ENCODE measurements at places on chromosomes 5 and 9. TPM values are rescaled to one million over a fixed set of nuclear protein-coding genes. Genes with fewer than 3 reads are reported as not detected.

GRCh38 chr5:132557478-132558172 lies 848 bp downstream of the RAD50 start:
- H3K4me1 ChIP-seq = no peaks in the 10 kb centered on the region
- H3K27me3 ChIP-seq = no peaks in the 10 kb centered on the region
- H3K4me3 ChIP-seq = peak overlapping the region; percentile 88
- H3K36me3 ChIP-seq = no peaks in the 10 kb centered on the region

DNA sequence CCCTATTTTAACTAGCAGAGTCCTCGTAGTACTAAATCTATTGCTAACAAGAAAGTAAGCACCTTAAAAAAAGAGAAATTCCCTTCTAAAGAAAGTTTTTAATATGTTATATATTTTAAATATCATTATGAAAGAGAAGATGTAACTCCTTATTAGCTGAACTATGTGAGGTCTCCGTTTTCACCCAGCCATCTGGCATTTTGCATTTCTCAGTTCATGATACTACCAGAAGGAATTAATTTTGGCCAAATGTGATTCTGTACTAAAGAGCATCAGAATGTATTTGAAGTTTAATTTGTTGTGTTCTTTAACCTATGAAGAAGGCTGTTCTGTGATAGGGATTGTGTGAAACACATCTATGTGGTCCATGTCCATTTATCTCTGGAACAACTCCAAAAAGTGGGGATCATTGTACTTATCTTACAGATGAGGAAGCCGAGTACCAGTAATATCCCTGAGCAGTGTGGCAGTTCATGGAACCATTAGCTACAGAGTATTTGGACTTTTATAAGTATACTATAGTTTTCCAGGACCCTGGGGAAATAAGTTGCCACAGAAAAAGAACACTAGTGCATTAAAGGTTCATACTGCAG lies 29.8 kb downstream of the TNFAIP8 start:
- no peaks in the 10 kb centered on the region for H3K36me3 ChIP-seq
- no peak for DNase-seq
- H3K27ac ChIP-seq = no peak overlapping the region
- H3K27me3 ChIP-seq = no peaks in the 10 kb centered on the region
- H3K4me1 ChIP-seq = peaks cover 12% of the 10 kb centered on the region
- no peak overlapping the region for H3K4me3 ChIP-seq

DNA sequence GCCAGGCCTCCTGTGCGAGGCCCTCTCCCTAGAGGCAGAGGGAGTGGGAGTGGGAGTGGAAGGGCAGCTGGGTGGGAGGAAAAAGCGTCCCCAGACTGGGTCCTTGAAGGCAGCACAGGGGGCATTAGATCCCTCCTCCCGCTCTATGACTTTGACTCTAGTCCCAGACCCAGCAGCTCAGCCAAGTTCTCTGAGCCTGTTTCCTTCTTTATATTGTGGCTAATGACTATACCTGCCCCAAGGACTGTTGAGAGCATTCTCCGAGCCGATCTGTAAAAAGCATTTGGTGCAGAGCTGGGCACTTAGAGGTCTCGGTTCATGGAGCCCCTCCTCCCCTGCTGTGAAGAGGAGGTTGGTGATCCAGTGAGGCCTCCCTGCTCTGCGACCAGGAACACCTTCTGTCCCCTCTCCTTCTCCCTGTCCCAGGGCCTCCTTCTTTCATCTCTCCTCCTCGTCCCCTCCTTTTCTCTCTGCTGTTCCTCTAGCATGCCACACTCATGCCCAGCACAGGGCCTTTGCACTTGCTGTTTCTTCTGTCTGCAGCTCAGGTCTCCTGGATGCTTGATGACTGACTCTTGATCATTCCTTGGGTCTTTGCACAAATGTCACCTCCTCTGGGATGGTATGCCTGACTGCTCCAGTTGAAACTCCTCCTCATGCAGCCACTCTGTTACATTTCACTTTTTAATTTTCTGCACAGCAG lies 23.4 kb upstream of the PSD2 start:
- no peaks in the 10 kb centered on the region for H3K27me3 ChIP-seq
- no peaks in the 10 kb centered on the region for H3K36me3 ChIP-seq
- H3K4me1 ChIP-seq = no peaks in the 10 kb centered on the region
- H3K4me3 ChIP-seq = no peak overlapping the region
- H3K27ac ChIP-seq = no peak overlapping the region
- DNase-seq = no peak

DNA sequence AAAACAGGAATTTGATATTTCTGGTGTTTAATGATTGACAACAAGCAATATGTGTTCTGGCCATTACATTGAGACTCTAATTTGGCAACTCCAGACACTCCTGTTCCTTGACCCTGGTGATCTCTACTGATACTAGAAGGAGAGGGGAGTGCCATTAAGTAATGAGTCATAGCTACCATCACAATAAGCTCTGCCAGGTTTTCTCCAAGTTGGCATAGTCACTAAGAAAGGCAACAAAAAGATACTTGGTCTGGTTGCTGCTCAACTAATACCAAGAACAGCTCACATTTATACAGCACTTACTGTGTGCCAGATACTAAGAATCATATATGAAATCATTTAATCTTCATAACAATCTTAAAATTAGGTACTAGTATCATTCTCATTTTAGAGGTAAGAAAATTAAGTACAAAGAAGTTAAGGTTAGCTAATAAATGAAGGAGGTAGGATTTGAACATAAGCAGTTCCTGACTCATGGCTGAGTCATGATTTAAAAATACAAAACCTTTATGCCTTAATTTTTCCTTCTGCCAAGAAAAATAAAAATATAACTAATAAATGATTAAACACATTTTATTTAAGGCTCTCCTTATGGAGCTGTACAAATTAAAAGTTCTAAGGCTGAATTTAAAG lies 19.9 kb upstream of the PRXL2C start:
- H3K4me1 ChIP-seq = no peaks in the 10 kb centered on the region
- H3K36me3 ChIP-seq = no peaks in the 10 kb centered on the region
- DNase-seq = no peak
- no peaks in the 10 kb centered on the region for H3K27me3 ChIP-seq
- H3K4me3 ChIP-seq = no peak overlapping the region
- H3K27ac ChIP-seq = no peak overlapping the region

GRCh38 chr5:122465031-122465577 lies 153.1 kb downstream of the SNCAIP start:
- H3K4me1 ChIP-seq = no peaks in the 10 kb centered on the region
- no peak for DNase-seq
- H3K27ac ChIP-seq = no peak overlapping the region

GRCh38 chr9:136944212-136944518 lies 373 bp downstream of the FBXW5 start:
- no peaks in the 10 kb centered on the region for H3K27me3 ChIP-seq
- DNase-seq = no peak
- peak overlapping the region; percentile 90 for H3K4me3 ChIP-seq
- H3K27ac ChIP-seq = peak overlapping the region; percentile 66

GRCh38 chr9:107720501-107720900 lies 230.9 kb upstream of the KLF4 start:
- H3K4me3 ChIP-seq = no peak overlapping the region
- H3K4me1 ChIP-seq = no peaks in the 10 kb centered on the region
- no peak overlapping the region for H3K27ac ChIP-seq
- no peak for DNase-seq
- H3K27me3 ChIP-seq = no peaks in the 10 kb centered on the region

GRCh38 chr9:133323211-133323610 lies 12.8 kb downstream of the SURF6 start:
- DNase-seq = no peak
- H3K4me1 ChIP-seq = no peaks in the 10 kb centered on the region
- H3K36me3 ChIP-seq = no peaks in the 10 kb centered on the region
- H3K4me3 ChIP-seq = no peak overlapping the region
- H3K27me3 ChIP-seq = no peaks in the 10 kb centered on the region

GRCh38 chr5:142841511-142842265 lies 71.5 kb downstream of the ARHGAP26 start:
- H3K4me3 ChIP-seq = no peak overlapping the region
- no peaks in the 10 kb centered on the region for H3K27me3 ChIP-seq
- no peak for DNase-seq
- H3K36me3 ChIP-seq = no peaks in the 10 kb centered on the region

GRCh38 chr5:111755345-111755941 lies 1.6 kb downstream of the NREP start:
- no peaks in the 10 kb centered on the region for H3K27me3 ChIP-seq
- no peak for DNase-seq
- no peaks in the 10 kb centered on the region for H3K36me3 ChIP-seq
- peak overlapping the region; percentile 62 for H3K4me3 ChIP-seq
- peaks cover 5% of the 10 kb centered on the region for H3K4me1 ChIP-seq

DNA sequence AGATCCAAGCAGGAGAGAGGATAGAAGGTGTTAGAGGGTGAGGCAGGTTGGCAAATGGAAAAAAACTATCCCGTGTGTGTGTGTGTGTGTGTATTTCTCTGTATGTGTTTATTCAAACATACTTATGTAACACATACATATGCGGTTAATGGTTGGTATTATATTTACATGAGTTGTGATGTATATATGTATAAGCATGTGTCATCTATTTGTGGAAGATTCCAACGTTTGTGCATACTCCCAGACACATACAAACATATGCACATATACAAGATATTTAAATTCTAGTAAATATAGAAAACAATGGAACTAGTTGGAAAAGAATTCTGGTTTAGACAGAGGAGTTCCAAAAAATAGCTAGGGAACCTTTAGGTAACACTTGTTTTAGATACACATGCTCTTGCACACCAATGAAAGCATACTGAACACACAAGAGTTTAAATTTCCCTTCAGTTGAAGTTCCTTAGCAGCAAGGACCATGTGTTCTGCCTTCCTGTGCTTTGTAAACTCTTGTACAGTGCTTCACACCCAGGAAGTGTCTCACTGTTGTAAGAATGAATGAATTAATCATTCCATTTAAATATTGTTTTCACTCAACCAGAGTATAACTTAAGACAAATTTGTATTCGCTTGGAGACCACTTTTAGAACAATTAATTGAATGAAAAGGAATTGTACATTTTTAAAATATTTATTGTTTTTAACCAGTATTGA lies 257.8 kb downstream of the FER start:
- H3K36me3 ChIP-seq = no peaks in the 10 kb centered on the region

DNA sequence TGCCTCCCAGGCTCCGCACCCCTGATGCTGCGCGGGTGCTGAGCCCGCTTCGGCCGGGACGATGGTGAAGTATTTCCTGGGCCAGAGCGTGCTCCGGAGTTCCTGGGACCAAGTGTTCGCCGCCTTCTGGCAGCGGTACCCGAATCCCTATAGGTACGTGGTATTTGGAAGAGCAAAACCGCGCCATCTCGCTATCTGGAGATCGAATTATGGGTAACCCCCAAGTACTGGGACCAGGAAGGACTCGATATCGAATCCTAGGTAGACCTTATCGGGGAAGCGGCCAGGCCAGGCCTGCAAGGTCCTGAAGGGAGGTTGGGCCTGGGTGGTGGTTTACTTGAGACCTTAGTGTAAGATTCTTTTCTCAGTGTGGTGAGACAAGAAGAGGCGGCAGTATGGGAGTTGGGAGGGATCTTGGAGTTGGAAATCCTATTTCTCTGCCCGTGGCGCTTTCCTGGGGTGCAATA lies 359 bp downstream of the PRELID1 start:
- peak overlapping the region; percentile 85 for H3K27ac ChIP-seq
- peaks cover 30% of the 10 kb centered on the region for H3K4me1 ChIP-seq
- no peak for DNase-seq
- H3K4me3 ChIP-seq = peak overlapping the region; percentile 69

- H3K4me1 ChIP-seq = no peaks in the 10 kb centered on the region
- no peak for DNase-seq
- no peaks in the 10 kb centered on the region for H3K27me3 ChIP-seq
- no peak overlapping the region for H3K4me3 ChIP-seq
Observed at GRCh38 chr5:63128018-63128417, 549.4 kb downstream of the LRRC70 start.

DNA sequence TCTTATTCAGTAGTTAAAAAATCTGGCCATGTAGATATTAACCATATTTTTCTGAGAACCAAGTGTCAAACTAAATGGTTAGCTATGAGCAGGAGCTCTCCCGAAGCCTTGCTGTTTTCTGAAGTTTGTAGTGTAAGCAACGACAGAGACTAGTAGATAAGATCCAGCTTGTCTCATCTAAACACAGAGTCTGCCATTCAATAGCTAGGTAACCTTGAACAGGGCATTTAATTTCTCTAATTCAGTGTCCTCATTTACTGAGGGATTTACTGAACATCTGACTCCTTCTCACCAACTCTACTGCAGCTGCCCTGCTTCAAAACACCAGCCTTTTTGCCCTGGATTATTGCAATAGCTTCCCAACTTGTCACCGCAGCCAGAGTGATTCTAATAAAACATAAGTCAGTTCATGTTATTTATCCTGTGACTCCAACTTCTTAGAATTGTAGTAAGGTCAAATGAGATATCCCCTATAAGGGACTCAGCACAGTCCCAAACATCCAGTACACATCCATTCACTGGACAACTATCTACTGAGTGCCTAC lies 337.0 kb downstream of the PLK2 start:
- no peak overlapping the region for H3K27ac ChIP-seq
- no peaks in the 10 kb centered on the region for H3K36me3 ChIP-seq
- no peaks in the 10 kb centered on the region for H3K27me3 ChIP-seq
- H3K4me3 ChIP-seq = no peak overlapping the region
- H3K4me1 ChIP-seq = peaks cover 15% of the 10 kb centered on the region
- no peak for DNase-seq

- DNase-seq = no peak
- no peaks in the 10 kb centered on the region for H3K36me3 ChIP-seq
- no peak overlapping the region for H3K4me3 ChIP-seq
- H3K4me1 ChIP-seq = peaks cover 23% of the 10 kb centered on the region
Observed at GRCh38 chr9:93129286-93129685, 4.8 kb downstream of the NINJ1 start.

DNA sequence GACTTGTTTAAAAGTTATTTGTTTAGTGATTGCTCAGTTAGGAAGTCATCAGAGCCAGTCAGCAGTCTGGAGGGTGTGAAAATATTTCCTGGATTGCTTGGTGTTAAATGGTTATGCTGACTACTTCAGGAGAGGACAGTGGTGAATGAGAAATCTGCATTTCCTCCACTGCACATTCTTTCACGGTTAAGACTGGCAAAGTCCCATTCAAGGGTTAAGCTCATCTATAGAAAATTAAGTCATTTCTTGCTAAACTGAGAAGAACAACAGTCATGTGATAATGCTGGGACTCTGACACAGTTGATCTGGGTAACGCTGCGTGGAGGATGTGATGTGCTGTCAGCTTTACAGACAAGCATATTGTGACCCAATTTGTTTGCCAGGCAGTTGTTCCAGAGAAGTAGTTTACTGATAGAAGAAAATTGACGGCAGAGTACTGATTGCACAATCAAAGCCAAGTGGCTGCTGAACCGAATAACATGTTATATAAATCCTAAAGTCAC lies 80.4 kb downstream of the GRAMD2B start:
- H3K27ac ChIP-seq = no peak overlapping the region
- no peaks in the 10 kb centered on the region for H3K36me3 ChIP-seq
- no peaks in the 10 kb centered on the region for H3K27me3 ChIP-seq
- DNase-seq = no peak
- H3K4me3 ChIP-seq = no peak overlapping the region

- H3K4me1 ChIP-seq = no peaks in the 10 kb centered on the region
- no peak for DNase-seq
- no peak overlapping the region for H3K4me3 ChIP-seq
- H3K36me3 ChIP-seq = no peaks in the 10 kb centered on the region
Observed at GRCh38 chr9:12659220-12659619, 34.0 kb upstream of the TYRP1 start.

CCL21 gene
- 4.1 TPM for total RNA-seq

PDZD2 gene
- total RNA-seq = 3.3 TPM

SPATA31A3 gene
- not detected for total RNA-seq

BSPRY gene
- total RNA-seq = 20.7 TPM

FBP2 gene
- total RNA-seq = 0.79 TPM

IFNA4 gene
- not detected for total RNA-seq

SETX gene
- total RNA-seq = 23.1 TPM

BASP1 gene
- total RNA-seq = 4.6 TPM

AKNA gene
- total RNA-seq = 12.6 TPM

ITGA2 gene
- 2.2 TPM for total RNA-seq

AUH gene
- 11.8 TPM for total RNA-seq

LRRC19 gene
- total RNA-seq = 0.18 TPM

SPINK13 gene
- not detected for total RNA-seq

GPR151 gene
- not detected for total RNA-seq

Measured in pancreas (tissue), 10 donors.